ENCODE measurements at places on chromosomes 7 and 10.

- no peak for DNase-seq
Observed at GRCh38 chr7:17094963-17095574, 203.4 kb upstream of the AHR start.

- DNase-seq, result no peak
Observed at GRCh38 chr7:55568613-55569268, 3.6 kb downstream of the VOPP1 start.

- DNase-seq, result no peak
Observed at GRCh38 chr10:61890430-61890829, 11.1 kb upstream of the ARID5B start.

DNA sequence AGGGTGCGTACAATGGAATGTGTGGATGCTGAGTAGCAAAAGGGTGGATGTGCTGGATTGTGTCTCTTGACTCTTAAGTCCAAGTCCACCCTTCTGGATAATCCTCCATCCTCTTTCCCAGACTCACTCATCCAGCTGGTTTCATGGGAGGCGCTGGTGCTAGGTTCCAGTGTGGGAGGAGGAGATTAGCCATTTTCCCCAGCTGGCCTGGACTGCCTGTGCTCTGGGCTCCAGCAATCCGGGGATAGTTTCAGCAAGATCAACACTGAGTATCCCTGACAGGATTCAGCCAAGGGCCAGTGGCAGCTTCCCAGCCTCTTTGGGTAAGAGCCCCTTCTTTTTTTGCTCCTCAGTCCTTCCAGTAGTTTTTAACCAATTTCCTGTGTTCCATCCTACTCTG, 21.6 kb upstream of the TRIL start:
- no peak for DNase-seq

DNA sequence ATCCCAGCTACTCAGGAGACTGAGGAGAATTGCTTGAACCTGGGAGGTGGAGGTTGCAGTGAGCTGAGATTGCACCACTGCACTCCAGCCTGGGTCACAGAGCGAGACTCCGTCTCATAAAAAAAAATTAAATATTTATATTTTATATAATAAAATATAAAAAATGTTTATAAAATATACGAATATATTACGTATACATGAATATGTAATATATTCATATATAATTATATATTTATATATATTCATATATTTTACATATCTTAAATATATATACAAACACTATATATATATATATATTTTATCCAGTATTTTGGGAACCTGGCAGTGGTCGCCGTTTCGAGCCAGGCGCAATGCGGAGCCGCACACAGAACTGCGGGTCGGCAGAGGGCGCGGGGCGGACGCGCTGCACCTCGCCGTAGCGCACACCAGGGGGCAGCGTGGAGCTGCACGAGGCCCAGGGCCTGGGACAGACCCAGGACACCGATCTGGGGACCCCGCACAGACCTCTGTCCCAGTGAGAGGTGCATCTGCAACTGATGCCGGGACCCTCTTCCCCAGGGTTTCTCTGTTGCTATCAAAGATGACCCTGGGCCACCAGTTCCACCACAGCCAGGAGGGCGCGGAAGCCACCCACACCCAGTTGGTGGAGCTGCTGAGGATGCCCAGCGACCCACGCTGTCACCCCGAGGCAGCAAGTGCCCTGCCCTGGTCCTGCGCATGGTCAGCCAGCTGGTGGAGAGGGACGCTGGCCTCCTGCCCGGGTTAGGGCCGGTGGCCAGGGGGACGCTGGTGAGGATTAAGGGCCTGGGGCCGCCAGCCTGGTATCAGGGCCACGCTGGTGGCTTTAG, 22.7 kb downstream of the AP5Z1 start:
- DNase-seq, result peak; percentile 91

DNA sequence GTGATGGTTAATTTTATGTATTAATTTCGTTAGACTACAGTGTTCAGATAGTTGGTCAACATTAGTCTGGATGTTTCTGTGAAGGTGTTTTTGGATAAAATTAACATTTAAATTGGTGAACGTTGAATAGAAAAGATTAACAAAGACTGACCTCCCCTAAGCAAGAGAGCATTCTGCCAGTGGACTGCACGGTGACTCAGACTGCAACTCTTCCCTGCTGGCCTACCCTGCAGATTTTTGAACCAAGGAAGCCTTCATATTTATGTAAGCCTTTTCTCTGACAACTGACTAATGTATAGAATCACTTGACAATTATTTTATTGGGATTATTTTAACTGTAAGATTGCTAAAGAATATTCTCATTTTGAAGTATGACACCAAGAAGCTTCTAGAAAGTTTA, 7.9 kb upstream of the ZNF248 start:
- DNase-seq, result no peak

GRCh38 chr7:28904578-28905048, 53.5 kb downstream of the TRIL start:
- DNase-seq, result no peak

DNA sequence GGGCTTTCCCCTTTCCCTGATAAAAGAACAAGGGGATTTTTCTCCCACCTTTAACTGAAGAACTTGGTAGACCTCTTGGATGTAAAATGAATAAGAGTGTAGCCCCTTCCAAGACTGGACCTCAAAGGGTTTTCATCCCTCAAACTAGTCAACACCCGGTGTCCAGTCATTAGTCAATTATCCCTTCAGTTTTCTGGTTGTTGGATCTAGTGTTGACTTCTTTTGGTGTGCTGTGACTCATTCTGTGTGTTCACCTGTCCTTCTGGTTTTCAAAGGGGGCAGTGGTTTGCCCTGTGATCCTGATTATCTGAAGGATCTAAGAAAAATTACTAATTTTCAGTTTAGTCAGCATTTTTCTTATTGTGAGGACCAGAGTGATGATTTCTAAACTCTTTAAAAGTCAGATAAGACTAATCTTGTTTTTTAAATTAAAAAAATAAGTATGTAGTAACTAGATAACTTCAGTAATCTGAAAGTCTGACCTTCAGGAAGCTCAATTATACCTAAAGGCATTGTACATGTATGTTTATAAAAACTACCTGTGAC, 583.5 kb downstream of the CNTNAP2 start:
- DNase-seq, result no peak

DNA sequence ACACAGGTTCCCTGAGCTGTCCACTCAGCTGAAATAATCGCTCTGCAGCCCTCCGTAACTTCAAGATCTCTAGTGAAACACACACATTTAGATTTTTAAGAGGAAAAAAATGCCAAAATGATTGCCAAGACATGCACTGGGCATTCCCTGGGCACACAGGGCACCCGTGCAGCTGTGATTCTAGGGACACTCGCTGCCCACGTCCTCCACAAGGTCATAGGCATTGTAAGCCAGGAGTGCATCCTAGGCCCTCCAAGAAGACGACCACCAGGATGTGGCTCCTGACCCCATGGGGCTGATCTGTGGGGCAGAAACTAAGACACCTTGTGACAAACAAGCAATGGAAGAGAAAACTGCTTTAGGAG, 563.3 kb downstream of the PTPRN2 start:
- DNase-seq, result no peak

DNA sequence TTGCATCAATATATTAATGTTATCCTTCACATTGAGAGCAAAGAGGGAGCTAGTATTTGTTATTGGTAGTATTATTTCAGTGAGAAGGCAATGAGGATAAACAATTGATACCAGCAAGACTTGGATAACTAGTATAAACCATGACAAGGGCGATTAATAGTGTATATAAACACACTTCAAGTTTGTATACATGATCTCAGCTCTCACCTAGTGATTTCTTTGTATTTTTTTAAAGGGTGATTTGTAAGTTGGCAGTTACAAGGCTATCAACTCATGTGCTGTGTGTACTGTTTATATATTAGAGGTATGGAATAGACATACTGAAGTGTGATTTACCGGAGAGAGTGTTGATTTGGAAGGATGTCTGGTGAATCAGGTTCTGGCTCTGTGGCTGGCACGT, 88.0 kb downstream of the SNX10 start:
- DNase-seq, result no peak

GRCh38 chr7:118352867-118353453, 128.5 kb downstream of the ANKRD7 start:
- no peak for DNase-seq

GRCh38 chr7:45684910-45685618, 110.9 kb downstream of the ADCY1 start:
- no peak for DNase-seq

GRCh38 chr10:63653747-63654146, 132.5 kb downstream of the REEP3 start:
- no peak for DNase-seq

DNA sequence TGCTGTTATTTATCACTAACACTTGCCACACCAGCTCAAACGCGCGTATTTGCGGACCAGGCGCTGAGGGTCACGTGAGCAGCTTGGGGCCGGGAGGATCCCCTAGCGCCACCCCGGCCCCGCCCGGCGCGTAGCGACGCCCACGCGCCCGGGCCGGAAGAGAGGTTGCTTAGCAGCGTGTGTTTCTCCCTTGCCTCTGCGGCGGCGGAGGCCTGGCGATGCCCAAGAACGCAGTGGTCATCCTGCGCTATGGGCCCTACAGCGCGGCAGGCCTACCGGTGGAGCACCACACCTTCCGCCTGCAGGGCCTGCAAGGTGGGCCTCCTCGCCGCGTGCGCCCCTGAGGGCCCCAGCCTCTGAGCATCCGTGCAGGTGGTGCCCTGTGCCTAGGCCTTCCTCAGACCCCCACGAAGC, at the start of gene C10orf53:
Gene C10orf53 (plus strand): TSS at position 172 of the 414 bp plus-strand sequence. CDS start 47 bp downstream, at position 219.
- DNase-seq, result peak; percentile 81

DNA sequence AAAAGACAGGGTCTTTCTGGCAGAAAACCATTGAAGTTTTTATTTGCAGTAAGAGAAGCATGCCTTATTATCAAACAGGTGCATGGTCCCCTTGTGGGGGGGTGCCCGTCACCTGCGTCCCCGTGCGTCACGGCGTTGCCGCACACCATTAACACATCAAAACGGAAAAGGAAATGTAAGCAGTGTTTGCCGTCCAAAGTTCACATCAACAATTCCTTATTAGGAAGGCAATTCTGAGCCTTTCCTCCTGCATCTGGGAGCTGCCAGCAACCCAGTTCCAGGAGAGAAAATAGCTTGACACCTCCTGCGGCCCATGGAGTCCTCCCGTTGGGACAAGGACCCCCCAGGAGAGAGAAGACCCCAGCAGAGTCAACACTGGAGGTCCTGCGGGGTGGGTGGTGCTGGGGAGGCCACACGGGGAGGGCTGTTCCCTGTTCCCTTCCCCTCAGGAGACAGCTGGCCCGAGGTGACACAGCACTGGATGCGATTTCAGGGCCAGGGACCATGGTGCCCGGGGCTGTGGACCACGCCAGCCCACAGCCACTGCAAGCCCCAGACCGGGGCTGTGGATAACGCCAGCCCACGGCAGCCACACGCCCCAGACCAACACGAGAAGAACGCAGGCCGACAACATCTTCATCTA, 39.5 kb downstream of the DIP2C start:
- no peak for DNase-seq

DNA sequence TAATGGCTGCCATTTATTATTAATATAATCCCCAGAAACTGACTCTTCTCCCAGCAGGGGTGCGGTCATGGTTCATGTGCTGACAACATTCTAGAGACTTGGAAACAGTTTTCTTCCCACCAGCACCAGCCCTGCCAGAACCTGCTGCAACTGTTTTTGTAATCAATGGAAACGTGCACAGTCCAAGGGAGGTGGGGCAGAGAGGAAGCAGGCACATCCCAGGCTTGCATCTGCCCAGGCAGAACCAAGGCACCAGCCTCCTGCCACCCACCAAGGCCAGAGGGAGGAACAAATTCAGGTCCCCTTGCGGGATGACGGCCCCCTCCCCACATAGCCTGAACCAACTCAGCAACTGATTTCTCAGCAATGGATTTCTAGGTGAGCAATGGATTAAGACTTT, 119.0 kb downstream of the OAT start:
- DNase-seq, result no peak

- DNase-seq, result no peak
Observed at GRCh38 chr10:124904796-124905195, 37.1 kb upstream of the ZRANB1 start.

- no peak for DNase-seq
Observed at GRCh38 chr7:127409629-127410028, 17.1 kb upstream of the ZNF800 start.

DNA sequence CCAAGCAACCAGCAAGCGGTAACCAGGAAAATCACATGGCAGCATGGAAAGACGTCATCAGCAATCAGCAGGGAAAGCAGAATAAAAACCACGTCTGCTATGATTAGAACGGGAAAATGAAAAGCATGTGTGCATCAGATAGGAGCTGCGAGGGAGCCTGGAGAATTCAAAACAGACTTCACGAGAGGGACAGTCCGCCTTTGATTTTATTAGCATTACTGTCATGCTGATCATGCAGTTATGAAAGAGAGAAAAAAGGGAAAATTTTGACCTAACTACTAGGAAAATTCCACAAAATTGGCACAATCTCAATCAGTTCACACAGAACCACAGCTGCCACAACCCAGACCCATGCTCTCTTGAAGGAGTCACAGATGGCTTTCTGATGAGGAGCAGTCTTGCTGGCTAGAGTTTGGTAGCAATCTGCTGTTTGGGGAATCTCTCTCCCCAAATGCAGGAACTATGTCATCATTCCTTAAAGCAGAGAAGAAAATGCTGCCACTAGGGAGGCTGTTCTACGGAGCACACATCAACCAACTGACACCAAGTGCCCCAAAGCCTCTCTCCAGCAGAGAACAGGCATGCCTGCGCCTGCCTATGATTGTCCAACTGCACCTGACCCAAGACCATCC, 295.9 kb downstream of the TNS3 start:
- no peak for DNase-seq

DNA sequence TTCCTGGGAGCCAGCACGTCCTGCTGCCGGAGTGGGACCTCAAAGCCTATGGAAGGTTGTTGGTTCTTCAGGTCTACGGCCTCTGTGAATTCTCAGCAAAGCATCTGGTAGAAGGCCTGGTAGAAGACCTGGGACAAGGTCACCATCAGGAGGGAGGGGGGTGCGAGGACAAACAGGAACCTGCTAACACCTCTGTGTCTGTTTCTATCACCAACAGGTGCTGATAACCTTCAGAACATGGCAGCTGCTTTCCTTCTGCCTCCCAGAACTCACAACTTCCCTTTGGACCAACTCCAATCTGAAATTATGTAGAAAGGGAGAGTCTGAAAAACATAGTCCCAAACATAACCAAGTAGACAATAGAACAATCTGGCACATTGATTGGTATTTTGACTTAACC, 8.3 kb upstream of the MET start:
- no peak for DNase-seq

- DNase-seq, result peak; percentile 30
Observed at GRCh38 chr7:28961972-28962371, 3.8 kb upstream of the TRIL start.

All from activated CD4-positive, alpha-beta T cell treated with anti-CD3 and anti-CD28 coated beads, Interleukin-2, amount 10 ng/mL, durations not matched to agents 24 days and 14 days (primary cell).